Stimulated activated CD4-positive, alpha-beta T cell treated with anti-CD3 and anti-CD28 coated beads, Interleukin-4, amount 100 ng/mL, for 24 hours (primary cell): ENCODE measurements at places on chromosomes 7 and 10.

GRCh38 chr10:101223274-101224059, 5.8 kb downstream of the LBX1 start:
- no peak for DNase-seq

DNA sequence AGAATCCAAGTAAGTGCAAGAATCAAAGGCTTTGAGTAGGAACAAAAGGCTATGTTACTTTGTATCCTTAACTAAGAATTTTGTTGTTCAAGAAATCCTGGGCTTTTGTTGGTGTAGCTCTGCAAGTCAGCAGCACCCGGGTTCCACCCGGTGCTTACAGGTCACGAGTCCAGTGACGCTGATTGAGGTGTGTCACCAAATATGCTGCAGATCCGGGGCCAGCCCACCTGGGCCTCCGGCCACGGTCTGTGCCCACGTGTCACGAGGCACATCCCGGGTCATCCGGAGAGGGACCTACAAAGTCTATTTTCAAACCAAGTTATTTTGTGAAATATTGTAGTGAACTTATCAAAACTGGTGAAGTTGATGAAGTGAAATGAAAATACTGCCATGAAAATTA, 103.1 kb downstream of the MGMT start:
- DNase-seq: no peak

DNA sequence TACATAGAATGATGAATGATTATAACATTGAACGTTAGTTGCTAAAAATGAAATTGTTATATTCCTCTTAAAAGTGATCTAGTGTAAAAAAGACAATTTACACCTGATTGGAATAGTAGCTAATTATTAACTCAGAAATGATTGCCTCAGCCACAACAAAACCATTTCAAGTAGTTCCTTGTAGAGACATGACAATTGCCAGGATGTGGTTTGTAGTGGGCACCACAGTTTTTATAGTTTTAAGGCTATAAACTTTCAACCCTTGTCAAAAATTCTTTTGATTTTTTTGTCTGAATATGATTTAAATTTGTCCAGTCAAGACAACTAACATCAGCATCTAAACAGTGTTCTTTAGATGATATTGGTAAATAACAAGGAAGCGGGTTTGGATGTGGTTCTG, 145.2 kb downstream of the SUGCT start:
- DNase-seq: no peak

- DNase-seq: no peak
These were observed 43.7 kb downstream of the ELFN1 start for GRCh38 chr7:1713502-1714484.
